ENCODE measurements at places on chromosomes 5 and 9.
A peak's percentile ranks its signal among the peaks of the same experiment; 100 is the strongest.

DNA sequence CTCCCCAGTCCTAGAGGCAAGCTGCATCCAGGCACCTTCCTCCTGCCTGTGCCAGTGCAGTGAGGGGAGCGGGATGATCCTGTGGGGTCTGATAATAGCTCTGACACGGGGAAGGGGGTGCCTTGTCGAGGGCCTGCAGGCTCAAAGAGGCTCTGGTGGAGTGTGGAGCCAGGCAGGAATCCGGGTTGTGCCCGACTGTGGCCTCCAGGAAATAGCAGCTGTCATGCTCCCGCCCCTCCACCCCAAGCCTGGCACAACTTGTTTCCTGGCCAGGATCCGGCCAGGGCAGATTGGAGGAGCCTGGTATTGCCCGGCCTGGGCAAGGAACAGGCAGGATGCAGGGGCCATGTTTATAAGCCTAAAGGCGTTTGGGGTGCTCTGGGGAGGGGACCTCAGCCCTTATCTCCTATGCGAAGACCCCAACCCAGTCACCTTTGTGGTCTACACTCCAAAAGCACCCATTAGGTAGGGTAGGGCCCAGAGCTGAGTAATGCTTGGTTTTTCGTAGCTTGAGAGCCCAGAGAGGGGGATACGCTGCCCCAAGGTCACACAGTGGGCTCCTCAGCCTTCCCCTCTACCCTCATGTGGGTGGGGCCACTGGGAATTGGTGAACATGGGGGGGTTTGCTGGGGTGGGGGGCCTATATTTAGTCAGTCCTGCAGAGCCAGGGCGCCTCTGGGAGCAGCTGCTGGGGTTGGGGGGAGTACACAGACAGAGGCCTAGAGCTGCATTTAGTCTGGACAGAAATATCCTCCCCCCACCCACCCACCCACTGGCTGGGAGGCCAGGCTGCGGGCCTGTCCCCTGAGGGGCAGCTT lies 12.2 kb downstream of the CXXC5 start:
- DNase-seq, result no peak

DNA sequence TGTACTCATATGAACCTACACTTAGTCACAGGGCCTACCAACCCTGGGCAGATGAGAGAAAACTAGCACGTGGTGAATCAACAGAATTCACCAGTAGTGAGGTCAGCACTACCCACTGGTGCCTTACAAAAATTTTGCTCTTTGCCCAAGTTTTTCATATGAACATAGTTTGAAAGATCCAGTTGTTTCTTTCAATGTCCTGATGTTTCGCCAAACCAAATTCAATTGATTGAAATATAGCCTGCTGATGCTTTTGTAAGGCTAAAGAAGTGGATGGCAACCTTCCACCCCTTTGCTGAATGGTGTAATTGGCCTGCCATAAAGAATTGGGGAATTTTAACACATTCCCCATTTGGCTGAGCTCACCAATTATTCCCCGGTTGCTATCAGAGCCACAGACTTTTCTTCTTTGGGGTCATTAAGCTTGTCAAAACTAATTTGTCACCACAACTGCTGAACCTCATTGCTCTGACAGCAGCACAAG lies 339.2 kb downstream of the GLIS3 start:
- no peak for DNase-seq

DNA sequence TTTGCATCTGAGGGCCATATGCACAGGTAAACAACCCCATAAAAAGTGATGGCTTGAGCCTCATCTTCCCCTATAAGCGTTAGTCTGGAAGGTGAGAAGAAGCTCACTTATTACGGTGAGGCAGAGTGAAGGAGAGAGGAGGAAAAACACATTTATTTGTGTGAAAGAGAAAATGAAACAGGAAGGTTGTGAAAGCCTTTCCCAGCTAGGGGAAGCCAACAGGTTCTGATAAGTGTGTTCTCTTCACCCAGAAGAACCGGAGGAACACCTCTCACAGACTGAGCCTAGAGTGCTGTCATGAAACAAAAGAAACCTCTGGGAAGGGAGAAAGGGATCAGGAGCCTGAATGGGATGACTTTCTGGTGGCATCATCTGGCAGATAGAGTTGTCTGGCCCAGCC lies 192.5 kb downstream of the PTTG1 start:
- no peak for DNase-seq

DNA sequence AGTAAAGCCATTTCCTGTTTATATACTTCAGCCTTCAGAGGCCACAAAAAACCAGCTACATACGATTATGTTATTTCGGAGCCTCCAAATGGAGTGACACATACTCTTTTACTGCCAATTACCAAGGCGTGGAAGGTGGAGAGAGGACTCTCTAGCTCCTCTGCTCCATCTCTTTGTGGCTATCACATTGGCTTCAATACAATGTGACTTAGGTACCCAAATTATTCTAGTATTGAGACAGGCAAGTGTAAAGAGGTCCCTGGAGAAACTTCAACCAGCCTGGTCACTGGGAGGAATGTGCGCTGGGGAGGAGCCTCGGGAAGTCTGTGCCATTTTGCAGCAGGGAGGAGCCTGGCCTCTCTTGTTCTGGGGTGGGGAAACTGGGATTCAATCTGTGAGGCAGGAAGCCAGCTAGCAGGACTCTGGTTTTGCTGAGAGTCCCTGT lies 85.8 kb upstream of the TAS2R1 start:
- DNase-seq, result no peak

DNA sequence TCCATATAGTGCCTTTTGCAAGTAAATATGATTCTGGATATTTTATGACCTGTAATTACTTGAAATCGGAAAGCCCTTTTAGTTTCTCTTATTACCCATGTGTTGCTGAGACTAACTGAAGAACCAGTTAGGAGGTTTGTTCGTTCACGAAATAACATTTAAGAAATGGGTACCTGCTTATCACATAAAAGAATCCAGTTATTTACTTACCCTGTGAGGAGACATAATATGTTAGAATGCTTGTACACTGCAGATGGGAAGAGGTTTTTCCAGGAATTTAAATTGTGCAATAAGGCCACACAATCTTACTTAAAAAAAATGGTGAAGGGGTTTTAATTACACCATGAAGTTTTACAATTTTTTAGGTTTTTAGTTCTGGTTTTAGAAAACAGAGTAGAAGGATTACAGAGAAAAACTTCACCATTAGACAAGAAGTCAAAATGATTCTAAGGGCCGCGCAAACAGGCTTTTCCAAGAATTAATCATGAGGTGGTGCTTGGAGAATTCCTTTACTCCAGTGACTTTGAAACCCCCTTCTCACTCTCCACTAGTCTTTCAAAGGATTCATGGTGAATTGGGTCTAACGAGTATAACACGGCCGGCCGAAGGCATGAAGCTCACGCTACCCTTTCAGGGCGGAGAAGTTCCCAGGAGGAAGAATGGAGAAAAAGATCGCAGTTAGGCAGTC lies 1.1 kb upstream of the PTGER4 start:
- DNase-seq, result no peak

GRCh38 chr9:125995006-125995405 lies 247.8 kb downstream of the PBX3 start:
- DNase-seq, result no peak

- DNase-seq, result no peak
Observed at GRCh38 chr5:176441921-176442323, 6.3 kb upstream of the FAF2 start.

- DNase-seq, result peak; percentile 3
Observed at GRCh38 chr9:116471093-116471906, 215.8 kb upstream of the TRIM32 start.

GRCh38 chr9:34096751-34097150 lies 29.7 kb downstream of the DCAF12 start:
- DNase-seq, result no peak

- DNase-seq, result no peak
Observed at GRCh38 chr9:132502480-132502879, 79.9 kb upstream of the BARHL1 start.

DNA sequence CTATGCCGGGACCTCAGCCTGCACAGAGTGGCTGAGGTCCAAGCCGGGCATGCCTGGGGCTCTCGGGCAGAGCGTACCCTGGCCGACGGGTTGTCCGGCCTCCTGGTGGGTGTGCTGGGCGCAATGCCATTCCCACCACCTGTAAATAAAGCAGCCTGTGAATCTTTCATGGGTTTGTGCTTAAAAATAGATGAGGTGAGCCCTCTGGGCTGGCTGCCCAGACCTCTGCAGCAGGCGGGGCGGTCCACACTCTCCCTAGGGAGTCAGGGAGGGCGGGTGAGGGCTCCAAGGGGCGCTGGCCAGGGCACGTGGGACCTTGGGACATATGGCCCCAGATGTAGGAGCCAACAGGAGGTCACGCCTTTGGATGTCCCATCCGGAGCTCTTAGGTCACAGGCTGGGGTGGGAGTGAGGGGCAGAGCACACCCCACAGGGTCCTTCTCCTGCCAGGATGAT lies 3.6 kb upstream of the AGPAT2 start:
- no peak for DNase-seq

DNA sequence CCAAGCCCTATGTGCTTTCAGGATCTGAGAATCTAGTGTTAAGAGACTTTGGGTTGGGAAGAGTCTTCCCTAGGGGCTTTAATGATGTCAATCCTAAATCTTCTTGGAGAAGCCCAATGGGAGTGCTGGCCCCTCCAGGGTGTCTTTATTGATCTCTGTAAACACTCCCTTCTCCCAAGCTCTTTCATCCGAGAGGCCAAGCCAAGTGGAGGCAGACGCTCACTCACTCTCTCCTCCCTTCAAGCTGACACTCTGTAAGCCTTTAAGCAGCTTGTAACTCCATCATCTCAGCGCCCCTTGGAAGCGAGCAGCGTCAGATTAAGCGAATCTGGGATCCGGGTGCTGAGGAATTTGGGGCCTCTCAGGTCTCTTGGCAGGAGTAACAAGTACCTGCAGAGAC lies 37.7 kb downstream of the SPARC start:
- no peak for DNase-seq

- no peak for DNase-seq
Observed at GRCh38 chr5:90368454-90369246, 40.9 kb downstream of the CETN3 start.

DNA sequence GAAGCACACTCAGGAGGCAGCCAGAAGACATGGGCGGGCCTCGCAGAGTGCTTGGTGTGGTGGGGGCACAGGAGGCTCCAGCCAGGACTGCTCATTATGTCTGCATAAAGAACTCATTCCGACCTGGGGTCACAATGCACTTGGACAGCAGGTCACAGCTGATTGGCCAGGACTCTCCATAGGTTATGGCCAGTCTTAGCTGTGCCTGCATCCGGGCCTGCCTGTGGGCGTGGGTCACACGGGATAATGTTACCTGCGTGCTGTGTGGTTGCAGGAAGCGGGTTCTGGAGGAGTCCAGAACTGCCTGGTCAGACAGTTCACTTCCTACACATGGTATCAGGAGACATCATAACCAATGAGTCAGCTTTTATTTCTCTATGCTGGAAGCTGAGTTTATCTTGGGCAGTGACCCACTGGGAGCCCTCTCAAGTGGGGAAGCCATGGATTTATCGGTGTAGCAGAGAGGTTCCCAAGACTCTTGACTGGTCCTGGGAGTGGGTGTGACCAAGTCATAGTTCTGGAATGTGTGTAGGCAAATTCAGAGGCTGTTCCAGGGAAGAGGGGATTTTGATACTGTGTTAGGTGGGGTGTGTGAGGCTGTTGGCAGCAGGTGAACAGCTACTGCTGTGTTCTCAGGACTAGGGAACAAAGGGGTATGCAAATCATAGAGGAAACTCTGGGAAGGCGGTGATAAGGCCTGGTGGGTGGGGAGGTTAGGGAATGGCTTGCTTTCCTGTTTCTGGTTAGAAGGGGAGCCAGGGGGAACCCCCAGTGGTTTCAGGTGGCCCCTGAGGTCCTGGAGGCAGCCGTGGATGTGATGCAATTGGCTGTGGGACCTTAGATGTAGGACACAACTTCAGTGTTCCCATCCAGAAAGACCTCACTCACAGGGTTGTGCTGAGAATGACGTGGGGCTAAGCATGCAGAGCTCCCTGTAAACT lies 51.3 kb downstream of the ARHGEF37 start:
- no peak for DNase-seq

DNA sequence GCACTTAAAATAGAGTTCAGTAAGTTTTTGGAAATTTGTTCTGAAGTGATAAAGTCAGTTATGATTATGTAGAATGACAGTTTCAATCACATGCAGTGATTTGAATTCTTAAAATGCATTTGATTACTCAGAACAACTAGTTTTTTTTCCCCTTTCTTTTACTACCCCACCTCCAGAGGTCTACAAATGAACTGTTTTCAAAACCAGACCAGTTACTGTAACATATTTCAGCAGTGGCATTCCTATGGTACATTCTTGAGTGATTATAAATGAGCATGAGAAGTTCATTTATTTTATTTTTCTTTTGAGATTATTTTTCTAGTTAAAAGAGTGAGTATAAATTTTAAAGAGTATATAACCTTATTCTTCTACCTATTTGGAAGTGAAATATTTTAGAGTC lies 71.6 kb downstream of the NNT start:
- DNase-seq, result no peak

DNA sequence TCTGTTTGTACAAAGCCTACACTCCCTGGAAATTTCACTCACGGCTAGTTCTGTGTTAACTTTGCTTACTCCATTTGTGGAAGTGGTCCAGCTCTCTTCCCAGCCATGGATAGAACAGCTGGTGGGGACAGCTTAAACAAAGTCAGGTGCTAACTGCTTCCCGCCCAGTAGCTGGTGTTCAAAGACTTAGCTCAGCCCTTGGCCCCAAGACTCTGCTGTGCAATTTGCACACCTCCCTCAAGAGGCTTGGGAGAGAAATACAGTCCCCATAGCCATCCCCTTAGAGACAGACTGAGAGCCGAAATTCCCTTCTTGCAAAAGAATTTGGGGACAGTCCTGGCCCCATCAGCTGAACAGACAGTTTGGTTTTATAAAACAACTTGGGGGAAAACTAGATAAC lies 73.8 kb upstream of the RAI14 start:
- DNase-seq, result no peak

- no peak for DNase-seq
Observed at GRCh38 chr5:9151684-9152427, 394.0 kb downstream of the SEMA5A start.

- no peak for DNase-seq
Observed at GRCh38 chr5:151660616-151661495, 25.9 kb downstream of the SPARC start.

- DNase-seq, result no peak
Observed at GRCh38 chr5:77937015-77937908, 161.1 kb upstream of the TBCA start.

DNA sequence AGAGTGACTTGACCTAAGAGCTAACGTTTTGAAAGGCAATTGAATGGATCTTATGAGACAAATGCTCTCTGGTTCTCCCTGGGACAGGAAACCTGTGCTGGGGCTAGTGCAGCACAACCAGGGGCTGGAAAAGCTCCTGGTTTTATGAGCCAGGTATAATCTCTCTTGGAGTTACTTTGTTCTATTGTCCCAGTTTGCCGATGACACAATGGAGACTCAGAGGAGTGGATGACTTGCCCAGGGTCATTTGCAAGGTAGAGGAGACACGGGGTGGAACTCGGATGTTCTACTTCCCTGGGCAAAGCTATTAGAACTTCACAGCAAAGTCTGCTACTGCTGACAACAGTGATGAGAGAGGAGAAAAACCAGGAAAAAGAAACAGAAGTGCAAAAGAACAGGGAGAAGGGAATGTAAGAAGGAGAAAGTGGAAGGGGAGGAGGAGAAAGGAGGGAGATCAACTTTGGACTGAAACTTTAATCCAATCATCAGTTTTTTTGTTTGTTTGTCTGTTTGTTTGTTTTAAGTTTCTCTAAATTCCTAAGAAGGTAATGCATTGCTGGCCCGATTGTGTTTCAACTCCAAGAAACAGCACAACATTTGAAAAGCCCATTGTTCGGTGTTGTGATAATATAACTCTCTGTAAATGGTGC lies 7.4 kb upstream of the GSN start:
- no peak for DNase-seq

- DNase-seq, result no peak
Observed at GRCh38 chr5:142782976-142783530, 12.9 kb downstream of the ARHGAP26 start.
